Epithelial cell of proximal tubule (primary cell): ENCODE measurements at places on chromosomes 5 and 9. TPM values are rescaled to one million over a fixed set of nuclear protein-coding genes. Genes with fewer than 3 reads are reported as not detected.
A peak's percentile ranks its signal among the peaks of the same experiment; 100 is the strongest.

Gene KYAT1
- total RNA-seq = 18.9 and 21.0 TPM in 2 replicates

Gene SPINK1
- total RNA-seq = 0.29 and 3.8 TPM in 2 replicates

Gene CCDC152
- total RNA-seq = 2.7 TPM in 2 replicates

Gene PLPPR1
- not detected in 2 replicates for total RNA-seq

Gene CDK5RAP2
- total RNA-seq = 32.1 and 38.7 TPM in 2 replicates

Gene LCP2
- total RNA-seq = not detected in 2 replicates

Gene BASP1
- 106 and 135 TPM in 2 replicates for total RNA-seq

DNA sequence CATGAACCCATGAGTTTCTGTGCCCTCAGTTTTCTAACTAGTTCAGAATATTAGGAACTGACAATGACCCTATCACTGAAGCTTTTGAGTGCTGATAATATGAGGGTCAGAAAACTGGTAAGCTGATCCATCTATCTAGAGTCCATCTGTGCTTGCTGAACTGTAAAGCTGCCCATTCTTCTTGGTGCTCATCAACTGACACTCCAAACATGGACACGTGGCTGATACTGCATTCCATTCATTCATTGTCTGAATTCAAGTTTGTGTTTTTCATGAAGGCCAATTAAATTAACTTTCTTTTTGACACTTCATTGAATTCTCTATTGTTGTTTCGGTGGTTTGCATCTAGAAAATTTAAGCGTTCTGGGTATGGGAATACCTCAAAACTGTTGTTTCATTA, 17.6 kb downstream of the NREP start:
- no peak for DNase-seq

DNA sequence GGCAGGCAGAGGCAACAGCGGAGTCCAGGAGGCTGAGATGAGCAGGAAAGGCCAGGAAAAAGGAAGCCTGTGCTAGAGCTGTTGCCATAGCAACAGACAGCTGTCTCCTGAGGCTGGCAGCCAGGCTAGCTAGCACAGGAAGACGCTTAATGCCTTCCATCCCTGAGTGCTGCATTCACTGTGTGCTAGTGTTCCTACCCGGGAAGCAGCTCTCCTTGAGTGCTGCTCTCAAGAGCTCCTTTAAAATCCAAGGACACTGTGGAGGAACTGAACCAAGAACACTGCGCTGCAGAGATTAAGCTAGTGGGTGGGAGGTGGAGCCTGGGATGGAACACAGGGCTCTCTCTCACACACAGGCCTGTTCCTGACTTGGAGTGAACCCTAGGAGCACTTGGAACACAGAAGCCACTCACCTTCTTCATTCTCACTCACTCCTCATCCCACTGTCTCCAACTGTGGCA, 53.5 kb upstream of the IL7R start:
- no peak for DNase-seq

GRCh38 chr5:178227138-178227659, 5.4 kb downstream of the PHYKPL start:
- no peak for DNase-seq

GRCh38 chr5:126744836-126745235, 32.1 kb upstream of the LMNB1 start:
- no peak for DNase-seq

GRCh38 chr5:76638479-76638878, 15.3 kb upstream of the F2RL2 start:
- no peak for DNase-seq

GRCh38 chr9:131677049-131677443, 62.8 kb downstream of the RAPGEF1 start:
- DNase-seq = no peak

- no peak for DNase-seq
Observed at GRCh38 chr5:178630475-178630930, 3.7 kb upstream of the CLK4 start.

DNA sequence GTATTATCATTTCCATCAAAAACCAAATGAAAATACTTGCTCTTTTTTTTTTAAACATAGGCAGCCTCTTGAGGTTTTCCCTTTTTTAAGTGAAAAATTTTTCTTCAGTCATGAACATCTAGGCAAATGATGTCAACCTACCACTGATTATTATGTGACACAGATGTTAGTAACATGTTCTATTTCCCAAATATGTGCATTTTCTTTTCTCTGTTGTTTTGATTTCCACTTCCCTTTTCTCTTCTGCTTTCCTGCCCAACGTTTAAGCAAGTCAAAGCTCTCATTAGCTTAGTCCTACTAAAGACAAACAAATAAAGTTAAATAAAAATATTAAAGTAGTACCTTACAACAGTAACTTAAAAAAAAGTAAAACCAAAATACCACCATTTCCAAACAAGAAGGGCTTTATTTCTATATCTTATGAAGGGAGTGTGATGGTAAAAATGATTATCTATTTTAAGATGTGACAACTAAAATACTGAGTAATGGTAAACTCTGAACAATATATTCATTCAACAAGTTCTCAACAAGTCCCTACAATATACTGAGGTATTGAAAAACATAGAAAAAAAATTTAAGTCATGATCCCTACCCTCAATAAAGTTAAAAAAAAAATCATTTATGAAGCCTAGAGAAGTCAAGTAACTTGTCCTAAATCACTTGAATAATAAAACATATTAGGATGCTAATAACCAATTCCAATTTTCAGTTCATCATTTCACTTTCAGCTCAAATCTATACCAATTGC, 9.4 kb downstream of the SLC38A9 start:
- DNase-seq = no peak

DNA sequence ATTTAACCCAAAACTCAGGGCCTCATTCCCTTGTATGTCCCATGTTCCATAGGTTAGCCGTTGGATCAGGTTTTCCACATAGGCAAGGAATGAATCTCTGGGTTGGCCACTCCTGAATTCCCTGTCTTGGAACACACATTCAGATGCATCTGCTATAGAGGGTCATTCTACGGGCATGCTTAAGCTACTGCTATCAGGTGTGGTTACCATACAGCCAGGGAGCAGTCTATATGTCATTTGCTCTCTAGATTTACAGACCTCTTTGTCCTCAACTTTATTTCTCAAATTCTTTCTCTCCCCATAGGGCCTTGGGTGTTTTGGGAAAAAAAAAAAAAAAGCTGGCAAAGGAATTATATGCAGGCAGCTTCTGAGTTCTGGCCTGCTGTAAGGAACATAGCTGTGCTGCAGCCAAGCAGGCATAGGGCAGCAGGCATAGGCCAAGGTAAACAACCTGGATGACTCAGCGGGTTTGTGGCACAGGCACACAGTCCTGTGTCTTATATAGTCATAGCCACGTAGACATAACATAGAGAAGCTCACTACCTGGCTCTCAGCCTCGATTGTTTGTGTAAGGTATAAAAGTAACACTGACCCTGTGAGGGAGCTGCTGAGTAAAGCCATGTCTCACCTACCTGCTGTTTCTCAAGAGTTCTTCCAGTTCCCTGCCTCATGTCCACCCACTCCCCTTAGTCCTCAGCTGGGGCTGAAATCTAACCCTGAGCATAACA, 141.5 kb downstream of the OSTF1 start:
- DNase-seq = peak; percentile 75

DNA sequence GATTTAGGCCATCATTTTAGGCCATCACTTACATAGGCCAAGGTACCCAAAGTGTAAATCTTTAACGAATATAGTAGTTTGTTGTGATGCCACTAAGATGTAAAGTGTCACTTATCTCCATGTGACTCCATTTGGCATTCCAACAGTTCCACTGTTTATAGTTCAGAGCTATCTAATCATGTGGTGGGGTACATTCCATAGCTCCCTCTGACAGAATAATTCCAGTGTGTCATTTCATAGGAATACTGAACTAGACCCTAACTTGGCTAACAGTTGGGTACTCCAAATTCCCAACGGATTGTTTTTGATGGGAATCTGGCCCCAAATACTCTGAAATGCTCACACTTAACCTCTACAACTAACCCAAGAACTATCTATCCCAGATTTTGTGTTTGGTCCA, 76.7 kb upstream of the FST start:
- no peak for DNase-seq

DNA sequence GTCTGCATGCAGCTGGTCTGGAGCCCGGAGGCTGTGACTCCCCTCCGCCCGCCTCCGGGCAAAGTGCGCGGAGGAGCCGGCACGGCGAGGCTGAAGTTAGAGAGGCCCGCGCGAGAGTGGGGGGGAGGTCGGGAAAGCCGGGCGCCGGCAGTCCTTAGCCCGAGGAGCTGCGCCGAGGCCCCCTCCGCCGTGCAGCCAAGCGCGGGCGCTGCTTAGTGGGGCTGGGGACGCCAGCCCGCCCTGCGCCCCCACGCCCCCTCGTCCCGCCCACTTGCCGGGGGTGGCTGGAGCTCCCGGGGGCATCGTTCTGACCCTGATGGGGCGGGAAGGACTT, 403 bp downstream of the NINJ1 start:
- no peak for DNase-seq

- DNase-seq = no peak
Observed at GRCh38 chr5:82859451-82860140, 217.6 kb downstream of the TMEM167A start.
